Mesenteric fat pad (tissue), 1 donor: ENCODE measurements at places on chromosomes 7 and 10.

- DNase-seq, result peak; percentile 92
Measured at GRCh38 chr10:79446758-79447084, 1.3 kb upstream of the ZCCHC24 start.

GRCh38 chr7:64946772-64947171 lies 43.7 kb downstream of the ZNF273 start:
- no peak for DNase-seq

DNA sequence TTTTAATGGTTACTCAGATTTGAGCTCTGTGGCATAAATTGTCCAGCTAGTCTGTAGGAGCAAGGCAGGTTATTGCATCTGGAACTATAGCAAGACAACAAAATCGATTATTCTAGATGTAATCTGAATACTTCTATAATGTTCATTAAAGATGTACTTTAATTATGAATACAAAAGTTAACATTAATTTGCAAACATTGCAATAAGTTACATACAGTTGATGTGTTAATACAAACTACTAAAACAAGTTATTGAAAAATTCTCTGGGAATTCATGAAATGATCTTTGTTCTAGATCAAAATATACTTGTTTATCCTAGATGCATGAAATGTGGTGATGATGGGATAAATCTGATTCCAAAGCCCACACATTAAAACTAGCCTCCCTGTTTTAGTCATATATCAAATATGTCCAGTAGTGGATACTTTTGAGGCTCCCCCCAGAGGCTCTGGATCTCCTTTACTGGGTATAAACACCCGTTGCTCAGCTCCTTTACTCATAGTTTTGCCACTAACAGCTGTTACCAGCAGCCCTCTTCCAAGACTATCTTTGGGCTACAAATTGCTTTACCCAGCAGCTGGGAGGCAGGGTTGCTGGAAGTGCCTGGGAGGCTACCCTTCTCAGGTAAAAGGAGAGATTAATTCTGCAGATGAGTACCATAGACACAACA lies 78.1 kb downstream of the ARL4A start:
- no peak for DNase-seq

GRCh38 chr7:111827863-111828504 lies 265.7 kb upstream of the IMMP2L start:
- no peak for DNase-seq

- no peak for DNase-seq
Measured at GRCh38 chr7:64879800-64880199, 23.3 kb upstream of the ZNF273 start.
